Amygdala (tissue), 56 donors: ENCODE measurements at places on chromosomes 13 and 19.

DNA sequence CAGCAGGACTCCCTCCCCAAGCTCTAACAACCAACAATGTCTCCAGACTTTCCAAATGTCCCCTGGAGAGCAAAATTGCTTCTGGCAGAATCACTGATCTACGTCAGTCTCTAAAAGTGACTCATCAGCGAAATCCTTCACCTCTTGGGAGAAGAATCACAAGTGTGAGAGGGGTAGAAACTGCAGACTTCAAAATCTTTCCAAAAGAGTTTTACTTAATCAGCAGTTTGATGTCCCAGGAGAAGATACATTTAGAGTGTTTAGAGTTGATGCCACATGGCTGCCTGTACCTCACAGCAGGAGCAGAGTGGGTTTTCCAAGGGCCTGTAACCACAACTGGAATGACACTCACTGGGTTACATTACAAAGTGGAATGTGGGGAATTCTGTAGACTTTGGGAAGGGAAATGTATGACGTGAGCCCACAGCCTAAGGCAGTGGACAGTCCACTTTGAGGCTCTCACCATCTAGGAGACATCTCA lies 6.2 kb upstream of the CEACAM5 start:
- no peak for DNase-seq

- no peak for DNase-seq
Observed at GRCh38 chr19:29056535-29056934, 156.4 kb downstream of the UQCRFS1 start.

DNA sequence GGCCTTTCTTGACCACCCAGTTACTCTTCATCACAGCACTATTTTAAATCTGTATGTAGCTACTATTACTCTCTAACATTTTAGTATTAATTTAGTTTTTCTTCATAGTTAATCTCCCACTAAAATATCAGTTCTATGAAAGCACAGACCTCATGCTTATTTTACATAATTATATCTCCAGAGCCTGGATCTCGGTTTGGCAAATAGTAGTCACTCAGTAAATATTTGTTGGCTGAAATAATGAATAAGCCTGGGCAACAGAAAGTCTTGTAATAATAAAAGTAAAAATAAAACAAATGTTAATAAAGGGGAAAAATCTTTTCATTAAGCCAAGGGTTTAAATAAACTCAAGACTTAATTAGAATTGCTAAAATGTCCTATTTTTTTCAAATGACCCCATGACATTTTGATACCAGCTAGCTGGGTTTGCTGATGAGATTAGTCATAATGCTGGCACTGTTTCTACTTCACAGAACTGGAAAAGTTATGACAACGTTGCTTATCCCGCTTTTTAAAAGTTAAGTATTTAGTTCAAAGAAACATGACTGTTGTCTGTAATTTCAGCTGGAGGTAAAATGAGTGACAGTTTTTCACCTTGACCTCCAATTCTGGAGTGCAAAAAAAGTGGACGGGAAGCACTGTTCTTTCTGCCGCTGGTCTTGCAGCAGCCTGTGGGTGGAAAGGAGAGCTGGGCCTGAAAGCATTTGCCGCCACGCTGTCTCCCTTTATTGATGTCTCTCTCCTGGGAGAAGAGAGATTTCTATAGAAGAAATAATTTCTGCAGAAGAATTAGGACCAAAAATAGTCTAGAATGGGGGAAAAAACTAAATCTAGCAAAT lies 85.2 kb upstream of the SPATA13 start:
- no peak for DNase-seq

DNA sequence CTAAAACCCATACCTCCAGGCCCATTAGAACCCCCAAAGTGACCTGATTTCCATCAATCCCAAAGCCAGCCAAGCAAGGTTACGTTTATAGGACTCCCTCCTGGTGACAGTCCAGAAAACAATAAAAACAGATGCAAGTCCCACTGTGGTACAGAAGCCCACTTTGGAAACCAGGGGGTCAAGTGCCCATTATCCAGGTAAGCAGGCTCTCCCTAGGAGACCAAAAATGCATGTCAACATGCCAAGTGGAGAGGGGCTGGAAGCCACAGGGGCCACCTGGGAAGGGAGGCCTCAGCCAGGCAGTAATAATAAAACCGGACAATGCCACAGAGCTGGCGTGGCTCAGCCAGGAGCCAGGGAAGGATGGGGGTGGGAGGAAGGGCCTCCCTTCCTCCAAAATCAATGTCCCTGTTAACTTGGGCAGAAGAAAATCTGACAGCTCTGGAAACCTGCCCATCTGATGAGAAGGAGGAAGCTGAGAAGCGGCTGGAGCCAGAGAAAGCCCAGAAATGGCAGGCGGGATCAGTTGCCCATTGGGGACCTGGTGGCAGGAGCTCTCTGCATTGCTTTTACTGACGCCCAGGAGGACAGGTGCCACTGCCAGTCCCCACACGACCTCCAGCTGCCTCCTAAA lies 160.4 kb downstream of the ZIC5 start:
- no peak for DNase-seq

GRCh38 chr19:7251494-7251893 lies 42.7 kb downstream of the INSR start:
- no peak for DNase-seq

GRCh38 chr13:39099231-39099630 lies 61.0 kb downstream of the NHLRC3 start:
- no peak for DNase-seq

DNA sequence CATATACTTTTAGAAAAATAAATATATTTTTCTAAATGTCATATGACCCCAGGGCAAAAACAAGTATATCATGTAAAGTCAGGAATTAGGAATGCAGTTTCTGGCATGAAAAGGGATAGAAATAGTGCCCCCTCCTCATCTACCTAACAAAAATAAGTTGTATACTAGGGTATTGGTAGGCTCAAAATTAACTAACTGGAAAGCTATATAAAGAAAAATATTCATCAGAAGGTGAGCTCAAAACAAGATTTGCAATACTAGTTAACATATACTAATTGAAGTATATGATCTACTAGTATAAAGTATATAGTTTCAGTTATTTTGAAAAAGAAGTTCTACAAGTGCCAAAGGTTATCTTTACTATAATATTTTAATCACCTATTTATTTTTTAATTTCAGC lies 200.2 kb downstream of the GPC5 start:
- no peak for DNase-seq

- no peak for DNase-seq
Observed at GRCh38 chr19:14516048-14516534, 2.1 kb downstream of the DNAJB1 start.

DNA sequence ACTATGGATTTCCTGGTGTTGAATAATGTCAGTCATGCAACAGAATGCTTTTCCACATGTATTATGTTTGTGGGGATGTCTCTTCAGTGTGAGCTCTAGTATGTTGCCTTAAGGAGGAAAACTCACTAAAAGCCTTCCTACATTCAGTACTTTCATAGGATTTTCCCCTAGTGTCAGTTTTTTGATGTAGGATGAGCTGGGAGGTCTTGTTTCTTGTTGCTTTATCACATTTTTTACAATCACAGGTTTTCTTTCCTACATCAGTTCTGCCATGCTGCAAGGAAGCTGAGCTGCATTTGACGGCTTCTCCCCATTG lies 8.5 kb upstream of the USP29 start:
- DNase-seq = no peak

- DNase-seq = no peak
Observed at GRCh38 chr19:8333767-8334457, 9.2 kb downstream of the KANK3 start.

- DNase-seq = no peak
Observed at GRCh38 chr13:103523858-103524257, 457.6 kb upstream of the SLC10A2 start.

DNA sequence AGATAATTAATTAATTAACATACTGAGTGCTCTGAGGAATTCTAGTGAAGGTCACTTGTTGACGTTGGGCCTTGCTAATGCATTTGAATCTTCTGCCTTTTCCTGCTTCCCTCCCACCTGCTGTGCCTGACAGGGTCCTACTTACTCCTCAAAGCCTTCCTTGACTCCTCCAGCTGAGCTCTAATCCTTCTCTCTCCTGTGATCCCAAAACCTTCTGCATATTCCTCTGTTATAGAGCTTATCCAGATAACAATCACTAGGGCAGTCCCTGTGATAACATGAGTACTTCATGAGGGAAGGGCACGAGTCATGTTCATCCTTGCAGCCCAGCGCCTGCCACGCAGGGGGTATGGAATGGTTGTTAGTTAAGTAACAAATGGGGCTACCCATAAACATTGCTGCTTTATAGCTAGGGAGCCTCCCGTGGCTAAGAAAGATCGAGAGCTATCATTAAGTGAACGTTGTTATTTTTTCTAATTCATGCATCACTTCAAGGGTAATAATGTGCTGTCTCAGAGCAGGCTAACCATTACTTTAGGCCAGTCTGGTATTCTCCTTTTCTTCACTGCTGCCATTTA lies 19.1 kb upstream of the SPATA13 start:
- DNase-seq = no peak

- no peak for DNase-seq
Observed at GRCh38 chr19:17741456-17741855, 9.8 kb upstream of the FCHO1 start.

DNA sequence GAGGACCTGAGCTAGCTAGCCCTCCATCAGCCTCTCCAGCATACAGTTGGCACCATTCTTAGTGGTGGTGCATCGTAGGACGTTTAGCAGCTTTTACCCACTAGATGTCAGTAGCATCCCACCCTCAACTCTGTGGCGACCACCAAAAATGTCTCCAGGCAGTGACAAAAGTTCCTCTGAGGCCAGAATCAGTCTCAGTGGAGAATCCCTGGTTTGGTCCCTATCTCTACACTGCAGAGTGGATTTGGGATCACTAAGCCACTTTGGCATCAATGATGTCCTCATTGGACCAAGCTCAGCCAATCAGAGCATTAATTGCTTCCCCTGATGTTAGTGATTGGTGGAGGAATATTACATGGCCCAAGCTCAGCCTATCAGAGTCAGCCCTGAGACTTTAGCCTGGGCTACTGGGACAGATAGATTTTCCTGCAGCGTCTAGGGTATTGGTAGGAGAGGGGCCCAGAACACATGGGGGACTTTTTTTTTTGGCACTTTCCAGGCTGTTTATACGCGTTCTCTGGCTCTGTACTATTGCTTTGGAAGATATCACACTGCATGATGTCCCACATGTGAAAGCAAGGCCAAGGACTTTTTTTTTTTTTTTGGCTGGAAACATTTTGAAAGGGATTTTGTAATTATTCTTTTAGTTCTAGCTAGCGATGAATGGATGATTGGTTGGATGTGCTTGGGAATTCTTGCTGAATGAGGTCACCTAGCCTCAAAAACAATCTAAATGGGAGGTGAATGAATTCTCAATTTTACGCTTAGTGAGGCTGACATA lies 7.0 kb downstream of the TMEM221 start:
- no peak for DNase-seq

- DNase-seq = no peak
Observed at GRCh38 chr13:46265292-46265691, 53.6 kb downstream of the LRRC63 start.

- no peak for DNase-seq
Observed at GRCh38 chr19:53646144-53646543, 14.3 kb downstream of the DPRX start.

DNA sequence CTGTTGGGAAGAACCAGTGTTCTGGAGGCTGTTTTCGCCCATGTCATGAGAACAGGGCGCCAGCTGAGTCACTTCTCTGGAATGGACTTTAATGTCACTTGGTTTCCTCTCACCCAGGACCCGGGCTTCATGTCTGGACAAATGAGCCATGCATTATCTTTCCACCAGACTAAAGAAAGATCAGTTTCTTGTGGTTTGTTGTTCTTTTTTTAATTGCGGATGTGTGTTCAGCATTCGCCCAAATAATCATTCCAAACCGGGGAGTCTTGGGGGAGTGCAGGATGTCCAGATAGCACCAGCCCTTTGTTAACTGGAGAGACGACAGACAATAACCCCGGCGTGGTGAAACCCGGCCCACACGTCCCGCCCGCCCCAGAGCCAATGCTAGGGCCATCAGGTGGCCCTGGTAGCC lies 102.5 kb downstream of the COL4A2 start:
- no peak for DNase-seq

- DNase-seq = no peak
Observed at GRCh38 chr13:102729560-102730270, 34.9 kb upstream of the METTL21C start.

DNA sequence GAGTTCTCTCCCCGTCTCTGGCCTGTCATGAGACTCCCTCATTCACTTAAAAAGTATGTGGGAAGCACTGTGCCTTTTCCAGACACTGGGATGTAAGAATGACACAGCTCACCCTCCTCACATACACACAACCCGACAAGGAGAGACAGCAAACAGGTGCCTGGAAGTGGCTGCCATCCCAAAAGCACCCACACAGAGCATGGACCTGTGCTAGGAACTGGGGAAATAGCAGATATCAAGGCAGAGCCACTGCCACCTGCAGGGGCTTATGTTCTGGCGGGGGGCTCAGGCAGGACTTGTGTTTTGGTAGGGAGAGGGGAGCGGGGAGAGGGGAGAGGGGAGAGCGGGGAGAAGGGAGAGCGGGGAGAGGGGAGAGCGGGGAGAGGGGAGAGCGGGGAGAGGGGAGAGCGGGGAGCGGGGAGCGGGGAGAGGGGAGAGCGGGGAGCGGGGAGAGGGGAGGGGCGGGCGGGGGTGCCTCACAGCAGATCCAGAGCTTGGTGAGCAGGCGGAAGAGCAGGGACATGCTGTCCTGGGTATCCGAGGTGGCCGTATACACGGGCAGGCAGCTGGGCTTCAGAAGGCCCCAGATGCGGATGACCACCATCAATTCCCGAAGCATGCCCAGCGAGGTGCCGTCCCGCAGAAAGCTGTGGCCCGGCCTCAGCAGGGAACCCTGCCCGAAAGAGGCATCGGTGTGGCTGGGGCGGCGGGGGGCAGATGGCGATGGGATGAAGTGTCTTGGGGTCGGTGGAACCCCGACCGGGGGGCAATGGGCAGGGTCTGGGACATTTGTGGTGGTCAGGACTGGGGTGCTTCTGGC lies 12.2 kb downstream of the CFD start:
- no peak for DNase-seq

DNA sequence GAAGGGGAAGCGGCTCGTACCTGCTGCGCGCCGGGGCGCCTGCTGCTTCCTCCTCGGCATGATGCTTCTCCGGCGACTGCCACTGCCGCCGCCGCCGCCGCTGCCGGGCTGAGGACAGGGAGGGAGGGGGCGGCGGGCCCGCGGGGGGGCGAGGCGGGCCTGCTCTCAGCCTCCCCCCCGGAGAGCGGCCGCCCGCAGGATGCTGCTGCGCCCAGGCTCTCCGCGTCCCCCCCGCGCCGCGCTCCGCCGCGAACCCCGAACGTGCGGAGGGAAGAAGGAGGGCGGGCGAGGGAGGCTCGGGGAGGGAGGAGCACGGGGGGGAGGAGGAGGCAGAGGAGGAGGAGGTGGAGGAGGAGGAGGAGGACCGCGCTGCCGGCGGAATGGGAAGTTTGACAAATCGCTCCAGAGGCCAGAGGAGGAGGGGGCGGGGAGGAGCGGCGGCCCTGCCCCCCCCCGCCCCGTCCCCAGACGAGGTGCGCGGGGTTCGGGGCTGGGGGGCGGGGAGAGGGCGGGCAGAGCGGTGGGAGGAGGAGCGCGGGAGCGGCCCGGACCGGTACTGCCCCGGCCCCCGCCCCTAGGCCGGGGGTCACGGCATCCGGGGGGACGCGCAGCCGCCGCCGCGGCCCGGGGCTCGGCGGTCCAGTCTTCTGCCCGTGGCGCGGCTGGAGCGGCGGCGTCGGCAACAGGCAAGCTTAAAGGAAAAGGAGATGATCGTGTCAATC lies at the start of gene TSHZ3:
Gene TSHZ3, minus strand, starts transcription at position 277 of the 722 bp plus-strand sequence. Its CDS starts 217 bp downstream, at position 60.
- peak; percentile 27 for DNase-seq

GRCh38 chr13:35157143-35157755 lies 215.2 kb downstream of the NBEA start:
- no peak for DNase-seq
